ENCODE measurements at places on chromosomes 16 and 17.

GRCh38 chr17:74433421-74434121 lies 1.7 kb downstream of the GPRC5C start:
- no peak for DNase-seq

GRCh38 chr17:50043290-50044148 lies 12.4 kb upstream of the ITGA3 start:
- no peak for DNase-seq

DNA sequence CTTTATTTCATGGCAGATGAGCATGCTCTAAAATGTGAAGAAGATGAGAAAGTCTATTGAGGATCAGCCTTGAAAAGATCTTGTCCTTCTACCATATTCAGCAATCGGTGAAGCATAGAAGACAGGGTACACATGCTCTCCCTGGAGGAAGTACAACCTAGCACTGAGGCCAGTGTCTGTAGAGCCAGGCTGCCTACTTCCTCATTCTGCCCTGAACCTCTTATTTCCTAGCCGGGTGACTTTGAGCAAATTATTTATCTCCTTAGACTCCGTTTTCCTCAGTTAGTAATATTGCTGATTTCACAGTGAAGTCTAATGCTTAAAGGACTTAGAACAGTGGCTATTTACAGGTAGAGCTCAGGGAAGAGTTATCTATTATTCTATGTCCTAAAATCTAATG lies 58.4 kb downstream of the TMEM100 start:
- DNase-seq = no peak

DNA sequence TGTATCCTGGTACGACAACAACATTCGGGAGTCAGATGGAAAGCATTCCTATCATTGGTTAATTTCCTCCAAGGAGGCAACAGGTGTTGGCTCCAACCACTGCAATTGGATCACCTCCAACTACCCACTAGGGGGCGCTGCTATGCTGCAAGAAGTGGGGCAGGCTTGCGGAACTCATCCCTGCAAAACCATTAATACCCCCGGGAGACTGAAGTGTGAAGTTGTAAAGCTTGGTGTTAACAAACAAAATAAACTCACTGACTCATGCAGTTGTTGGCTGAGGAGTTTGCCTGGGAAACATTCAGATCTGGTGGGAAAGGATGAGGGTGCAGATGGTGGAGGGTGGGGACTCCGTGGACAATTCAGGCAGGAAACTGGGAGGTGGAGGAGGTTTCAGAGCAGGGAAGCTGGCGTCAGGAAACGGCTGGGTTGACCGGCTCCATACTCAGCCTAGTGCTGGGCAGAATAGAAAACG lies 84.9 kb downstream of the HS3ST2 start:
- DNase-seq = peak; percentile 13

GRCh38 chr17:47719411-47720152 lies 13.5 kb upstream of the TBX21 start:
- no peak for DNase-seq

DNA sequence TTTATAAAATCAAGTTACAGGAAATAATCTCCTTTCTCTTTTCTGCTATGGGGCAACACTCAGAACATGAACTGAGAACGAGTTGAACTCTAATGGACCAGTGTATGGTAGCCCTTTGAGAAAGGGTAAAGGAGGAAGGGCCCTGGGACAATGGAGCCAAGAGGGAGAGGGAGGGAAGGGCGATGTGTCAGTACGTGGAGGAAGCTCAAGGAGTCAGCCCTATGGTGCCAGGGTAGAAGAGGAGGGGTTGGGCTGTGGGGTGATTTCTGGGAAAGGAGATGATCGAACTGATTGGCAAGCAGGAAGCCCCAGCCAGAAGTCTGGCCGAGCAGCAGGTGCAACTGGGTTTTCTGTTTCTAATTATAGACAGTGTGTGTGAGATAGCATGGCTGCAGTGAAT lies 4.3 kb upstream of the WIPI1 start:
- no peak for DNase-seq

Measured in stimulated activated CD8-positive, alpha-beta memory T cell treated with anti-CD3 and anti-CD28 coated beads, Interleukin-15, amount 100 ng/mL, for 24 hours (primary cell).